A172 (cell line): ENCODE measurements at places on chromosomes 1 and 21. TPM values are rescaled to one million over a fixed set of nuclear protein-coding genes. Genes with fewer than 3 reads are reported as not detected.

The PTGFR gene
- 11.0 and 12.0 TPM in 2 replicates for total RNA-seq

The SPRR2B gene
- not detected in 2 replicates for total RNA-seq

The OR2T29 gene
- not detected in 2 replicates for total RNA-seq

The FAM72D gene
- total RNA-seq, result 8.4 and 9.4 TPM in 2 replicates

The TRMT13 gene
- 11.7 and 16.0 TPM in 2 replicates for total RNA-seq

The ANGPTL1 gene
- total RNA-seq, result not detected in 2 replicates

The RORC gene
- total RNA-seq, result 0.12 and 0.14 TPM in 2 replicates

The SELE gene
- not detected in 2 replicates for total RNA-seq

The DIO1 gene
- not detected in 2 replicates for total RNA-seq

The CENPL gene
- 56.5 and 65.9 TPM in 2 replicates for total RNA-seq

The KRTAP21-2 gene
- not detected in 2 replicates for total RNA-seq

The CTTNBP2NL gene
- 9.4 and 11.2 TPM in 2 replicates for total RNA-seq

The FLG gene
- not detected in 2 replicates for total RNA-seq

The ADORA3 gene
- total RNA-seq, result not detected in 2 replicates

The BCAN gene
- total RNA-seq, result not detected in 2 replicates

The MNDA gene
- total RNA-seq, result not detected in 2 replicates

The SFN gene
- total RNA-seq, result 20.6 and 30.1 TPM in 2 replicates
